Central memory CD4-positive, alpha-beta T cell (primary cell): ENCODE measurements at places on chromosomes 2 and 18.

GRCh38 chr2:54310311-54310710 lies 54.3 kb upstream of the TSPYL6 start:
- DNase-seq = no peak

DNA sequence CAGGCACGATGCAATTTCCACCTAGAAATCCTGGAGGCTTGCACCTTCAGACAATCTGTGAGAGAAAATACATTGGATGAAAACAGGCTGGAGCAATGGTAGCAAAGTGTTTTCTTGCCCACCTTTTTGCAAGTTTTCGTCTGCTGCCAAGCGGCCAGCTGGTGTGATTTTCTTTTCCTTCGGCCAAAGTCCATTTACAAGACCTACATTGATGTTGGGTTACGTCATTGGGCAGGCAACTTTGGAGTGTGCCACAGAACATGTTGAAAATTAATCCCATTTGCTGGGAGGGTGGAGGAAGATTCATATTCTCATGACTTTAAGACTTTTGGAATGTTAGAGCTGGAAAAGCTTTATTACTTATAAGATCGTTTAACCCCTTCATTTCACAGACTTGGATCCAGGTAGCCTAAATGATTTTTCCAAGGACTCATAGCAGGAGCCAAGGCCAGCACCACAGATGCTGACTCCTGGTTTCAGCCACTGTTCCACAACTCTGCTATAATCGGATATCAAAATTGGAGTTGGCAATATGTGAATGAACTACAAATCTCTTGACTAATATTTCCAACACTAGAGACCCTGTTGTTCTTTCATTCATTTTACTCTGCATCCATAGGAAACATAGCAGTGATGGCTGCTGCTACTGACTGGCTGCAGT lies 352.1 kb downstream of the RND3 start:
- DNase-seq = no peak

DNA sequence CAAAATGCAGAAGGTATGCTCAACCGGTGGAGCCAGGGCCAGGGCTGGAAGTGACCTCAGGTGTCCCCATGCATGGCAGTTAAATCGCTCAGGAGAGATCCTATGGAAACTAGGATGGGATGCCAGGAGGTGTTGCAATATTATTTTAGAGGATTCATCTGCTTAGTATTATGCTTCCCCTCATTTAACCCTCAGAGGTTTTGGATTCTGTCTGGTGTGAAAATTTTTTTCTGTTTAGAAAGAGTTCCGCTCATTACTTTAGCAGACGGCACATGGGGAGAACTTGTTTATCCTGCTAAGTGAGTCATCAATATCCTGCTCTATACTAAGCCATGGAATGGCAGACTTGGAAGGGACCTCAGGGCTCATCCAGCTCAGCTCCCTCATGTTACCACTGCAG lies 42.5 kb downstream of the TRIB2 start:
- DNase-seq = no peak

- DNase-seq = no peak
Observed at GRCh38 chr18:13433685-13434084, 215.1 kb downstream of the LDLRAD4 start.

DNA sequence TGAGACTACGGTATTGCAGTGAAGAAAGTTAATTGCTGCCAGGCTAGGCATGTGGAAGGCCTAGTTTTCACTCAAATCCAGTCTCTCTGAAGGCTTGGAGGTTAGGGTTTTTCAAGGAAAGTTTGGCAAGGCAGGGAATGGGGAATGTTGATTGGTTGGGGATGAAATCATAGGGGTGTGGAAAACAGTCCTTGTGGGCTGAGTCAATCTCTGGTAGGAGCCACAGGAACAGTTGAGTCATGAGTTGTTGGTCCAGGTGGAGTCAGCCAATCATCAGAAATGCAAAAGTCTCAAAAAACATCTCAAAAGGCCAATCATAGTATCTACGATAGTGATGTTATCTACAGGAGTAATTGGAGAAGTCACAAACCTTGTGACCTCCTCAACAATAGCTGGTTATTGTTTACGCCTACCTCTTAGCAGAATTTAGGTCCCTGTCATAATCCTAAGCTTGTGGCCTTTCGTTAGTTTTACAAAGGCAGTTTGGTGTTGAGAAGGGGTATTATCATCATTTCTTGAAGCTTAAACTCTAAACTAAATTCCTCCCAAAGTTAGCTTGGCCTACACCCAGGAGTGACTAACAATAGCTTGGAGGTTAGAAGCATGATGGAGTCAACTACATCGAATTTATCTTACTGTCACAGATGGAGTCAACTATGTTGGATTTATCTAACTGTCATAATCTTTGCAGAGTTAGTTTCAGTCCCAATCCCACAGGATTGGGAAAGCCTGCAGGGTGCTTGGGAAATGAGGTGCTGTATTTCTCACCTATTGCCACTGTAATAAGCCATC lies 33.7 kb upstream of the APCDD1 start:
- DNase-seq = no peak

- DNase-seq = no peak
Observed at GRCh38 chr18:58468191-58468590, 160.7 kb downstream of the ALPK2 start.
